ENCODE measurements at places on chromosomes 5 and 9. TPM values are rescaled to one million over a fixed set of nuclear protein-coding genes. Genes with fewer than 3 reads are reported as not detected.

GRCh38 chr5:16712178-16712577 lies 95.4 kb upstream of the RETREG1 start:
- no peak for DNase-seq

DNA sequence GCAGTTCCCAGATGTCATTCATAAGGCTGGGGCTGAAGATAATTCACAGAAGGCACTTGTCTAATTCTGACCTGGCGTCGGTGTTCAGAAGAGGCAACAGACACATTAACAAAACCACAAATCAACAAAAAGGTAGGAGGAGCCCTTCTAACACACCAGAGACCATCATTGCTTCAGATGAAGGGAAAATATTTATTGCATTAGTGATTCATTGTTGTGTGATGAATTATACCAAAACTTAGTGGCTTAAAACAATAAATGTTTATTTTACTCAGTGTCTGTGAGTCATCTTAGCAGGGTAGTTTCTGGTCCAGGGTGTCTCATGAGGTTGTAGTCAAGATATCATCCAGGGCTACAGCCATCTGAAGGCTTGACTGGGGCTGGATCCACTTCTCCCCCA lies 91.3 kb upstream of the KIF2A start:
- DNase-seq = no peak

DNA sequence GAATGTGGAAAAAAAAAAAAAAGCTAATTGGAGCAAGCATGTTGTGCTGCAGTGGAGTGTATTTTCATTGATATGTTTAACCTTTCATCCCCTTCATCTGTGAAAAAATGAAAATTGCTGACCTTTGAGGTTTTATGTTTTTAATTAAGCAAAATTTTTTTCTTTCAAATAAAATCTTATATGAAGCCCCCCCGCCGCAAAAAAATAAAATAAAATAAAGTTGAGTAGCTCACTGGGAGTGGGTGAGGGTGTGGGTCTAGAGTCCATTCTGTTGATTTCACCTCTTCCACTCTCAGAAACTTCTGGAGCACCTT lies 43.3 kb downstream of the TEK start:
- no peak for DNase-seq

DNA sequence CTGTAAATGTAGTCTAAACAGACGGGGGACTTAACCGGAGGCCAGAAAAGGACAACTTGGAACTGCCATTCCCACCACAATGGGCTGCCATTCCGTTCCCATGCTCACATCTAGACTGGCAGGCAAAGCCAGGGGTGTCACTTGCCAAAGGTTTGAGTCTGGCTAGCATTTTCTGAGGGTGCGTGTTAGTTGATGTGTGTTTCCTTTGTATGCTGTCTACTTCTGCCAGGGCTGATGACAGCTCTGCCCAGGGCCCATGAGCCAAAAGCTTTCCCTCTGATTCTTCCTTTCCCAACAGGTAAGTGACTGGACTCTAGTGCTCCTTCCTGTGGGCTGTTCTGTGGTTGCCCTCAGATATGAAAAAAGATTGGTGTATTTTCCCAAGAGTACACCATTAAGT lies 68.0 kb downstream of the ZNF608 start:
- no peak for DNase-seq

GRCh38 chr5:4880304-4880741 lies 259.8 kb upstream of the ADAMTS16 start:
- DNase-seq = no peak

DNA sequence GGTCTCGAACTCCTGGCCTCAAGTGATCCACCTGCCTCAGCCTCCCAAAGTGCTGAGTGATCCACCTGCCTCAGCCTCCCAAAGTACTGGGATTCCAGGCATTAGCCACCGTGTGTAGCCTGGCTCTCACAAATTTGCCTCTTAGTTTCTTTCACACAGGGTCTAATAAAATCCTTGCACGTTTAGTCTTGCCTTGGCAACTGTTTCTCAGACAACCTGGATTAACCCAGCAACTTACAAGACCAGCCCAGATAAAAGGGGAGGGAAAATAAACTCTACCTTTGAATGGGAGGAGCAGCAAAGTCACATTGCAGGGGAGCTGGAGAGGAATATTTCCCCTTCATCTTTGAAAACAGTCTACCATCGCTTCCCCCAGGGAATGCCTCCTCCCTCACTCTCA lies 29.3 kb upstream of the GNA14 start:
- DNase-seq = no peak

GRCh38 chr5:172530406-172530805 lies 76.1 kb upstream of the SH3PXD2B start:
- no peak for DNase-seq

DNA sequence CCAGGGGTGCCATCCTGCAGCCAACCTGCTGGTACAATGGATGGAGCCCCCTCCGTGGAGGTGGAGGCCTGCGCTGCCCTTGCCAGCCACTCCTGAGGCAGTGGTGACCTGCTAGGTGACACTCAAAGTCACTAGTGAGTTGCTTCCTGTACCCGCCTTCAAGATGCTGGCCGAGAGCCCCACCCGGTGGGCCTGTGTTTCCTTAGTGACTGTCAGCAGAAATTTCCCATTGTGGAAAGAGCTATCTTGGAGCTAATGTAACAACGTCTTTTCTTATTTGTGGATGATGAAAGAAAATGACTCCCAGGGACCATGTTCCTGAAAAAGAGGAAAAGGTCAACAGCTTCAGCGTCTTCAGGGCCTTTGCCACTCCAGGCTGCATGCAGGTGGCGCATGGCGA lies 117.0 kb upstream of the BOD1 start:
- no peak for DNase-seq

DNA sequence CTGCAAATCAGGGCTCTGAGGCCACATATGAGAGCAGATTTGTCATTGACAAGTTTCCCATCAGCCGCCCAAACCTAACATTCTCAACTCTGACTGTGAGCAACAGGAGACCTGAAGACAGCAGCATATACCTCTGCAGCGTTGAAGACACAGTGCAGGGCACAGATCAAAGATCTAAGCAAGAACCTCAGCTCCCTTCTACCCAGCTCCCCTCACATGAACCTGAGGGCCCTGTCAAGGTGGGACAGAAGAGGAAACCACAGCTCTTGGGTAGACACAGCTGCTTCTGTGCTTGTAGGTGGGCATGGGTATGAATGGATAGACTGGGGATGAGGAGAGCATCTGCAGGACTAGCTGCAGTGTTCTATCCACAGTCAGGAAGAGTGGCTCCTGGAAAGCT lies 8.7 kb upstream of the PRSS3 start:
- no peak for DNase-seq

- DNase-seq = no peak
Observed at GRCh38 chr9:74094766-74095165, 402.4 kb upstream of the RORB start.

DNA sequence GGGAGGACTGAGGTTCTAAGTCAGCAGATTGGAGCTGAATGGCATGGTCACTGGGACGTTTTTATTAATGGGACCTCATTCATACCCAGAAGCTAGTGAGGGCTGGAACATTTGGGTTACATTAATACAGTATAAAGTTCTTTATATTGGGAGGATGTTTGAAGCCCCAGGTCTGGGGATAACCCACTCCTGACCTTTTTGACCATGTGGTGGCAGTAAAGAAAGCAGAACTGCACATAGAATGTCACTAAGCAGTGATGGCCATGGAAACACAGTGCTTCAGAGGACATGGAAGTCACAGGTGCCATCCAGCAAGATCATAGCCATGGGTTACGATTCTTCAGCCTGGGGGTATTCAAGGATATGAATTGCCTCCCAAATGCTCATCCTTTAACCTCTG lies 176.0 kb downstream of the ATP10B start:
- DNase-seq = no peak

- DNase-seq = no peak
Observed at GRCh38 chr9:97475059-97475458, 26.4 kb upstream of the TMOD1 start.

DNA sequence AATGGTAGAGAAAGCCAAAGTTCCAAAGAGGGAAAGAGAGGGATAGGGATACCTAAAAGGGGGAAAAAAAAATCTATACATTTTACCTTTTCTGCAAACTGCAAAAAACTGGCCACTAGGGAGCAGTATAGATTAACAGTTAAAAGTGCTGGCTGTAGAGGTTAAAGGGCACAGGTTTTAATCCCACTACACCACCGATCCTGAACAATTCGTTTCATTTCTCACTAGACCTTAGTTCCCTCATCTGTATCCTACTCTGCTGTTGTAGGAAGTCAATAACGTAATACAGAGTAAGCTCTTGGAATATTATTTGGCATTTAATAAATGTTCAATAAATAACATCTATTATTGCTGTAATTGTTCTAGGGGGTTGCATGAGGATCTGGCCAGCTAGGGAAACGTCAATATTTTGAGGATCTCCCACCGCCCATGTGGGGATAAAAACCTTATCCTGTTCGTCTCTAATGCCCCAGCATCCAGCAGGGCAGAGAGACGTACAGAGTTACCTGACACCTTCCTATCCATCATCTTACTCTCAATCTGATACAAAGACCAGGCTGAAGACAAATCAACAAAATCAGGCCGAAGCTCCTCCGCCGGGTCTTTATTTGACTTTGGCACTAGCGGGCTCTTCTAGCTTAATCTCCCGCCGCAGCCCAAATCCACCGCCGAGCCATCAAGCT lies 757 bp downstream of the CDC26 start:
- no peak for DNase-seq

- no peak for DNase-seq
Observed at GRCh38 chr5:80238778-80239679, 16.8 kb downstream of the SERINC5 start.

DNA sequence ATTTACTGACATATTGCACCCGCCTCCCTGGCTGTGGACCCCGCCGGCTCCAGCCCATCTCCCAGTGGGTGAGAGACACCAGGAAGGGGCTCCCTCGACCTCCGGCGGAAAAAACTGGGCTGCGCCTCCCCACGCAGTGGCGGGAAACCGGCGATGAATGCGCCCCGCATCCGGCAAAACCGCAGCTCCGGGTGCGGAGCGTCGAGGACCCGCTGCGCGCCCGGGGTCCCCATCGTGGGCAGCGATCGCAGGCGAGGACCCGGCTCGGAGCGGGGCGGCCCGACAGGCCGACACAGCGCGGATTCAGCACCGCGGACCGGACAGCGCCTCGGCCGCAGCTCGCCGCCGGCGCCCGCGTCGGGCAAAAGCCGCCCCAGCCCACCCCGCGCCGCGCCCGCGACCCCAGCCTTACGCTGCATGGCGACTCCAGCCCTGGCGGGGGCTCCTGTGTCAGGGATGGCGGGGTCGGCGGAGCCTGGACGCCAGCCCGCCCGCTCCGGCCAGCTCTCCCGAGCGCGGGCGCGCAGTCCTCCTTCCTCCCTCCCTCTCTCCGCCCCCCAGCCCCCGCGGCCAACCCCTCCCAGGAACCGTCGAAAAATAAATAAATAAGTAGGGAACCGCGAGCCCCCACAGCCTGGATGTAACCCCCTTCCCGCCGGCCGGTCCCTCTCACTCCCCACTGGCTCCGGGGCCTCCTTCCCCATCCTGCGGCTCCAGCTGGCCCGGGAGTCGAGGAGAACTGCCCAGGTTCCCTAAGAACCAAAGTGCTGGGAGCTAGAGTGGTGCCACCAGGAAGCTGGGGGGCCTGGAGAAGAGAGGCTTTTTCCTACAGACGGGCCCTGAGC lies 3.1 kb downstream of the LHX3 start:
- no peak for DNase-seq

DNA sequence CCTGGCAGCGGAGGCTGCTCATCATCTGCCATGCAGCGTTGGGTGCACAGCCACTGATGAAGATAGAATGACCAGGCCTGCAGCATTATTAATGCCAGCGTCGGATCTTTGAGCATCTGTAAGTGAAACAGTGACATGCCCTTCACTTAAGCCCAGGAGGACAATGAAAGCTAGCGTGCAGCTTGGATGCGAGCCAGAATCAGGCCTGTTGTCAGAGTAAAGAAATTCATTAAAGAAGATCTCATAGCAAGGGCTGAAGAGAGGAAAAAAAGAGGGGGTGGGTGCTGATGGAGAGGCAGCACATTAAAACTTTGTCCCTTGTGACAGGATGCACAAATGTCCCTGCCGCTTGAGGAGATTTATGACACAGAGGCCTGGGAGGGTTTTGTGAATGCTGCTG lies 186.1 kb upstream of the MAST4 start:
- DNase-seq = no peak

DNA sequence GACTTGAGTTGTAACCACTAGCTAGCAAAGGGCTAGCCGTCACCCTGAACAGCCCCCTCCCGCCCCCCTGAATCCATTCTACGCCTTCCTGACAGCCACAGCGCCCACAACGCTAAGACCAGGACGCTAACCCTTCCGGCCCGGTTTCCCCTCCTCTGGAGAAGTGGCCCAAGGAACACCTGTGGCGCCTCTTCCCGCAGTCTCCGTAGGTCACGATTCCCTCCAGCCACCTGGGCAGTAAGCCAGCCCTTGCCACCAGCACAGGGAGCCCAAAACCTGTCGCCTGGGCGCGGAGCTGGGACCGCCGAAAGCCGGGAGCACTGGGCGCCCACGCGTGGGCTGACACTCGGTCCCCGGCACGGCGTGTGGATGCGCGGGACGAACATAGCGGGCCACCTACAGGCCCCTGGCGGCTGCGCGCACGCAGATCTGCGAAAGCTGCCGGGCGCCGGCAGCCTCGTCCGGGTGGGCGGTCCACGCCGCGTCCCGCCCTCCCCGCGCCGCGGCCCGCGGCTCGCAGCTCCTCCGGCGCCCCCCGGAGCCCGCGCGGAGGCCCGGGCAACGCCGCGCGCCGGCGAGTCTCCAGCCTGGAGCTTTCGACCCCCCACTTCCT lies 596 bp downstream of the IRF1 start:
- no peak for DNase-seq

DNA sequence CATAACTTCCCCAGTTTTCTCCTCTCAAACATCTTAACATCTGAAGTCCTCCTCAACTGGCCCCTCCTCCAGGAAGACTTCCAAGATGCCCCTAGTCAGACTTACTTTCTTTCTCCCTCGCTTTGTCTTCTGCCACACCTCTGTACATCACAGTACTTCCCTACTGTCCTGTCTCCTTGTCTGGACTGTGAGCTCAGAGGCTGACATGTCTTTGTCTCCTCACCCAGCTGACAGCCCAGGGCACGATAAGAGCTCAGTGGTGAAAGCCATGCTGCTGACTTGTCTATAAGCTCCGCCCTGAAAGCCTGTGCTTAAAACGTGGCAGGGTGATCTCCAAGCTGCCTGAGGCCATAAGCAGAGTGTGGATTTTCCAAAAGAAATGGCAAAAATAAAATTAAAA lies 33.0 kb upstream of the SLC25A51 start:
- DNase-seq = peak; percentile 79

- no peak for DNase-seq
Observed at GRCh38 chr9:85603936-85604335, 137.8 kb downstream of the AGTPBP1 start.

DNA sequence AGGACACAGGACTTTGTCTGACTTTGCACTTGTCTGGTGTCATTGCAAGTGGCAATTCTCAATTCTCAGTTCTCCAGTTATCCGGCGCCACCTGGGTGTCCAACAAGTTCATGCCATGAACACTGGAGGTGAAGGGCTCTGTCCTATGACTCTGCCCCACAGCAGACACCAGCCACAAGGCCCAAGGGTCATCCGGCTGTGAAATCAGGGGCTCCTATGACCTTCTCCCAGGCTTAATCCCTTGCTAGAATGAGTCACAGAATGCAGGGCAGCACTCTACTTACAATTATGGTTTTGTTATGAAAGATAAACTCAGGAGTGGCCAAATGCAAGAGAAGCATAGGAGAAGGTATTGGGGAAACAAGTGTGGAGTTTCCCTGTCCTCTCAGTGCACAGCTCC lies 392.0 kb downstream of the GADD45G start:
- DNase-seq = no peak

The SCAI gene
- 3.1 TPM for polyA plus RNA-seq

The FST gene
- polyA plus RNA-seq = 276 TPM

The WDR38 gene
- polyA plus RNA-seq = not detected

The NTNG2 gene
- polyA plus RNA-seq = 0.05 TPM

The HNRNPA0 gene
- polyA plus RNA-seq = 11.4 TPM

The PCDHA8 gene
- polyA plus RNA-seq = not detected

The SH3RF2 gene
- 50.4 TPM for polyA plus RNA-seq

The FYB1 gene
- polyA plus RNA-seq = 1.0 TPM

The HSD17B3 gene
- polyA plus RNA-seq = 0.10 TPM

The SPATA31E1 gene
- polyA plus RNA-seq = not detected

The LECT2 gene
- polyA plus RNA-seq = not detected
